ENCODE measurements at places on chromosomes 13 and 19. TPM values are rescaled to one million over a fixed set of nuclear protein-coding genes. Genes with fewer than 3 reads are reported as not detected.

The LYL1 gene
- 0.30 TPM for total RNA-seq

DNA sequence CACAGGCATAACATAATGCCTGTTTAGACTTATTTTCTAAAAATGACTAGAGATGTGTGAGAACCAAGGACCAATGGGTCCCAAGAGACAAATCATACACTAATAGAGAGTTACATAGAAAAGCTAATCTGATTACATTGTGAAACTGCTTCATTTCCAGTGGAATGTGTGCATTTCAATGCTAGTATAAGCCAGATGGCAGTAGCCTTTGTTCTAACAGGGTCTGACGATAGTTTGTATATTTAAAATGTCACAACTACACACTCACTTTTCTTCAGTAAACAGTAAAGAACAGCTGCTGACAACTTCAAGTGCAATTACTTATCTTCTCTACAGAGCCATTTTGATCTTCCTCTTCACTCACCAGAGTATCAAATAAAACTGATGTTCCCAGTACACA lies 4.3 kb upstream of the SLITRK5 start:
- no peak for DNase-seq

GRCh38 chr13:57632276-57633140 lies 964 bp downstream of the PCDH17 start:
- peak; percentile 33 for DNase-seq

The ATP8B3 gene
- total RNA-seq, result 1.5 TPM

- no peak for DNase-seq
Observed at GRCh38 chr13:98328511-98328910, 151.4 kb upstream of the RNF113B start.

The FKRP gene
- 38.6 TPM for total RNA-seq
